ENCODE measurements at places on chromosomes 2 and 18.

DNA sequence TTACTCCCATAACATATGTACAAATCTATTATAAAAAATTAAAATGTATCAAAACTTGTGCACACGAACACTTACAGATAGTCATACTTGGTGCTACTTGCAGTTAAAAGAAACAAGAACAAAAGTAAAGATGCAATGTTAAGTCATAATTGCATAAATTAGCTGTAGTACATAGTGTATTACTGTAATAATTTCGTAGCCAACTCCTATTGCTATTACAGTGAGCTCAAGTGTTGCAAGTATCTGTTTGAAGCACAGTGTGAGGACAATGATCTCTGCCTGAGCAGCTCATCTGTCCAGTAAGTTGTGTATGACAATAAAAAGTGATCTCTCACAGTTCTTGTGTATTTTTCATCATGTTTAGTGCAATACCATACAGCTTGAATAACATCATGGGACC is 7.5 kb upstream of the SERPINB13 start:
- DNase-seq: no peak

DNA sequence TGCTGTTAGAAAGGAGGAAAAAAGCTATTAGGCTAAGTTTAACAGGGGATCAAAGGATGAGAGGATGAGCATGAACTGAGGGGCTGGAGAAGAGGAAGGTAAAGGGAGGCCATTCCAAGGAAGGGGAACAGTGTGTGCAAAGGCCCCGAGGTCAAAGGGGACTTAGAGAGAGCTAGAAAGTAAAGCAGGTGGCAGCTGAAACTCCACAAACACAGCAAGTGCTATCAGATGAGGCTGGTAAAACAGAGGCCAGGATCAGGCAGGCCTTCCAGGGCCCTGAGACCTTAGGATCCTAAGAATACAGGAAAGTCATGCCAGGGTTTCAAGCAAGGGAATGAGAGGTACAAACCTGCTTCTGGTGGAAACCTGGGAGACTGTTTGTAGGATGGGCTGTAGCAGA is 5.8 kb downstream of the HDAC4 start:
- DNase-seq: no peak

DNA sequence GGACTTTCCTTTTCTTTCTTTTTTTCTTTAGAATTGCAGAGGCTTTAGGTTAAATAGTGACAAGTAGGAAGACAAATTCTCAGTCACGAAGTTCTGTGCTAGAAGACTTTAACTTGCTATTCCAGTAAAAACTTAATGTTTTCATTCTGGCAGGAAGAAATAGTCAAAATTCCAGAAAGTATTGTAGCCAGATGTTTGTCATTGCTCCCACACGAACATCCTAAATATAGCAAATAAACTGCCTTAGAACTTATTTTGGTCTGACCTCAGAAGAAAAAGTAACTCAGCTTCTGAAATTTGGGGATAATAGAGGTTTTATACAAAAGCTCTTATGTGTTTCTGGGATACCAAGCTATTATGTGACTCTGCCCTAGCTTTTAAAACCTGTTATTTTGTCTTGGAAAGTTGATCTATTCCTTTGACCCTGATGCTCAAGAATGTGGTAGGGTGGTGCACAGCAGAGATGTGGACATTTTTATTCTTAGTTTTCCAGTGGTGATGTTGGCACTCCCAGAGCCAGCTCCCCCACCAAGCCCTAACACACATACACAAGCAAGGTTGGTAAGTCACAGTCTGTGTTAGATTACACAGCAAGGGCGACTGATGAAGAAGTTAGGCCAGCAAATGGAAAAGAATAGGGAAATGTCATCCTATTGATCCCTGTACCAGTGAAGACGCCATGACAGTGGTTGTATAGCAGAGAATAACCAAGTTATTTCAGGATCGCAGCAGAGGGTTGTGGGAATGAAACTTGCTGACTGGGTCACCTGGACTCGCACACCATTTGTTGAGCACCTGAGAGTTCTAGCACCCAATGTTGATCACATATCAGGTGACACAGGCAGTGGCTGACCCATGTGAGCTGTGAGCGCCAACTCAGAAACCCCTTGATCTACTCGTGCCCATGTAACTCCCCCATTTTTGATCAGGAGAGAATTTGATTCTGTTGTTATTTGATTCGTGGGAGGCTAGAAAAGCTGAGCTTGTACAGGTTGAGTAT is 23.7 kb downstream of the FARP2 start:
- no peak for DNase-seq

- peak; percentile 80 for DNase-seq
Observed at GRCh38 chr18:48931680-48932461, 18.9 kb downstream of the SMAD7 start.

GRCh38 chr2:60260639-60261296 is 292.7 kb downstream of the BCL11A start:
- no peak for DNase-seq

DNA sequence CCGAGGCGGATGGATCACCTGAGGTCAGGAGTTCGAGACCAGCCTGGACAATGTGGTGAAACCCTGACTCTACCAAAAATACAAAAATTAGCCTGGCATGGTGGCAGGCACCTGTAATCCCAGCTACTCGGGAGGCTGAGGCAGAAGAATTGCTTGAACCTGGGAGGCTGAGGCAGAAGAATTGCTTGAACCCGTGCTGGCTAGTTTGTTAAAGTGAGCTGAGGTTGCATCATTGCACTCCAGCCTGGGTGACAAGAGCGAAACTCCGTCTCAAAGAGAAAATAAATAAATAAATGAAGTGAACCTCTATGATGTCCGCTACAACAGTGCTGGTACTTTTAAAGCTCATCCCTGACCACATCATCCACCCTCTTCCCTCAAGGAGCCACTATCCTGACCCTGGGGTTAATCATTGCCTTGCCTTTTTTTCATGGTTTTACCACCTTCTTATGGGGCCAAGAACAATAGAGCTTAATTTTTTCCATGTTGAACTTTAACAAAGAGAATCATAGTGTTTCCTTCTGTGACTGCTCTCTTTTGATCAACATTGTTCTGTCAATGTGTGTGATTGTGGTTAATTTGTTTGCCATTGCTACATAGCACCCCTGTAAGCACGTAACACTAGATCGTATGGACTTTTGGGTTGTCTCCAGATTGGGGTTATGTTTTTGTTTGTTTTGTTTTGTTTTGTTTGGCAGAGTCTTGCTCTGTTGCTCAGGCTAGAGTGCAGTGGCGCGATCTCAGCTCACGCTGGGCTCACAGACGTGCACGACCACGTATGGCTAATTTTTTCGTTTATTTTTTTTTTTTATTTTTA is 17.1 kb upstream of the ATRAID start:
- DNase-seq: no peak

DNA sequence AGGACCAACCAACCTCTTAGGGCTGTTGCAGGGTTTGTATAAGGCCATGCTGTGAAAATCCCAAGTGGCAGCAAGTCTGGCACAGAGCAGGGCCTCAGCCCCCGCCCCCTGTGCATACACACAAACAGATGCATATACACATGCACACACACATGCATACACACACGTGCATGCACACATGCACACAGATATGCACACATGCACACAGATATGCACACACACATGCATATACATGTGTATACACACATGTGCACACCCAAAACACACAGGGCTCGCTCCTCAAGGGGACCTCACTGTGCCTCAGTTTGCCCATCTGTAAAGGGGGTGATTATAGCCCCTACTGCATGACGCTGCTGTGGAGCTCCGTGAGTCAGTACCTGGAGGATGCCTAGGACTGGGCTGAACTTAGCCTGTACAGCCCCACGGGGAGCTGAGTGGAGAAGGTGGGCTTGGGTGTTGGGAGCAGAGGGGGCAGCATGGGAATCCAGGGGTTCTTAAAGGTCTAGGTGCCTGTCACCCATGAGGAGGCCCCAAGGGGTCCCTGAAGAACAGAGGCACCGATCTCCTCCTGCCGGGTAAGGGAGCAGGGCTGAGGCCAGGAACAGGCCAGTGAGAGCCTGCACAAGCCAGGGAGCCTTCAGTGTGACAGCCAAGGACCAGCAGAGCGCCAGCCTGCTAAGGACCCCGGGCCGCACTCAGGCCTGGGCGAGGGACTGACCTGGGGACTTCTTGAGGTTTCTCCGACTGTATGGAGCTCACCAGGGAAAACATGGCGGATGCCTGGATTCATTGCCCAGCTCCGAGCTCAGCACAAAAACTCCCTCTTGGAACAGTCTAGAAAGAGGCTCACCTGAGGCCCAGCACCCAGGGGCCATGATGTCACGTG is 24.0 kb upstream of the ALPI start:
- no peak for DNase-seq

GRCh38 chr2:86791573-86791972 is 860 bp upstream of the CD8A start:
- no peak for DNase-seq

DNA sequence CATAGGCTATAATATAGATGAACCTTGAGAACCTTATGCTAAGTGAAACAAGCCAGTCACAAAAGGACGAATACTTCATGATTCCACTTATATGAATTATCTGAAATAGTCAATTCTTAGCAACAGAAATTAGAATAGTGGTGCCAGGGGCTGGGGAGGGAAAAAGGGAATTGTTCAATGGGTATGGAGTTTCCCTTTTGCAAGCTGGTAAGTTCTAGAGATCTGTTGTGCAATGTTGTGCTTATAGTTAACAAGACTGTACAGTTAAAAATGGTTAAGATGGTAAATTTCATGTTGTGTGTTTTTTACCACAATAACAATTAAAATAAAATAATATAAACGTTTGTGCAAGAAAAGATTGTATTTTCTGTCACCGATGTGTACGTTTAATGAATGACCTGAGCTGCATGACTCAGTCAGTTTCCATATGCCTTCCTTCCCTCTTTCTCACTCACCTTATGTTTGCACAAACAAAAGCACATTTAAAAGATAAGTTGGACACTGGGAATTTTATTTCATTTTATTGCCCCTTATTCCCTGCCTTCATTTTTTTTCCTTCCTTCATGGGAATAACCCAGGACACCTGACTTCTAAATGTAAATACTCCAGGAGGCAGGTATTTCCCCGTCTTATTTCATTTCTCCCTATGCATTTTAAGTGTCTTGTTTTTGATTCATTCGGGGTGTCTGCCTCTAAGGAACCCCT is 143.7 kb upstream of the TTC39C start:
- DNase-seq: no peak

- no peak for DNase-seq
Observed at GRCh38 chr2:185144159-185144919, 546.0 kb downstream of the ZNF804A start.

- DNase-seq: no peak
Observed at GRCh38 chr2:144509001-144509878, 10.7 kb downstream of the ZEB2 start.

- DNase-seq: no peak
Observed at GRCh38 chr2:152549423-152549822, 167.8 kb downstream of the PRPF40A start.

- no peak for DNase-seq
Observed at GRCh38 chr18:76412818-76413565, 82.0 kb downstream of the ZNF516 start.

- DNase-seq: no peak
Observed at GRCh38 chr2:55490554-55490953, 29.0 kb upstream of the CFAP36 start.

GRCh38 chr2:27291865-27292264 is 9.6 kb downstream of the TRIM54 start:
- DNase-seq: no peak

DNA sequence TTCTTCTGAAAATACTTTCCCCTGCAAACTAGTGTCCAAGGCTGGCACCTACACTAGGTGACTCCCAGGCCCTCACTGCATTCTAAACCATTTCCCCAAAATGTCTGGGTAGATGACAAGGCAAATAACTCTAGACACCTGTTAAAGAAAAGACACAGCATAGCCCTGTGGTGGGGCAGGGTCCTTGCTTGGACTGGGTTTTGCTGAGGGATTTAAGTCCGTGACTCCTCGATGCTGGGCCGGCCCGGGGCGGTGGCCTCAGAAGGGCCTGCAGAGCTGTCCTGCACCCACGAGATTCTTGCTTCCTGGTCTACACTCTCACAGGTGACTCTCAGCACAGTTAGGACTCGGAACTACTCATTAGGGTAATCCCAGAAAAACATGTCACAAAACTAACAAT is 55.2 kb downstream of the MBP start:
- no peak for DNase-seq

- DNase-seq: no peak
Observed at GRCh38 chr2:58594762-58595161, 353.6 kb upstream of the FANCL start.

- DNase-seq: no peak
Observed at GRCh38 chr2:173457366-173457765, 102.7 kb downstream of the CDCA7 start.

GRCh38 chr2:75381032-75381431 is 179.7 kb downstream of the EVA1A start:
- no peak for DNase-seq

- no peak for DNase-seq
Observed at GRCh38 chr2:180046776-180047175, 39.7 kb upstream of the CWC22 start.

- DNase-seq: no peak
Observed at GRCh38 chr2:85536479-85536878, 2.5 kb upstream of the MAT2A start.

DNA sequence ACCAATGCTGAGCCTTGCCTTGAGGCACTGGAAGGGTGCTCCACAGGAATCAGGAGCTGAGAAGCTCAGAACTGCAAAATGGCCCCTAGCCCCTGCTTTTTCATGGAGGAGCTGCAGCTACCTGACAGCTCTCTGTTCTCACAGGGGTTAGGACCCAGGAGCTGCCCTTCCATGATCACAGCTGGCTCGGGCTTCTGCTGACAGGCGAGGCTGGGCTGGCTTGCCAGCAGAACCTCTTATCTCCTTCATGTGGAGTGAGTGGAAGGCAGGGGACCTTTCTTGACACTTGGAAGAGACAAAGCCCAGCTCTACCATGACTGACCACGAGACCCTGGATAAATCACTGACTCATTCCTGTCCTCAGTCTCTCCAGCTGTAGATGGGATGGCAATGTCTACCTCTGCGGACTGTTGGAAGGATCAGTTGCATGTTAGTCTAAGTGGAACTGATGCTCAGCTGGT is 113.4 kb downstream of the CAPN13 start:
- DNase-seq: no peak

GRCh38 chr2:7878786-7879482 is 802.9 kb upstream of the ID2 start:
- no peak for DNase-seq

- DNase-seq: no peak
Observed at GRCh38 chr2:126914811-126915500, 16.3 kb downstream of the TEX51 start.

- DNase-seq: no peak
Observed at GRCh38 chr2:213959589-213959988, 451.3 kb upstream of the VWC2L start.

- DNase-seq: no peak
Observed at GRCh38 chr2:77009307-77009706, 512.9 kb downstream of the LRRTM4 start.

DNA sequence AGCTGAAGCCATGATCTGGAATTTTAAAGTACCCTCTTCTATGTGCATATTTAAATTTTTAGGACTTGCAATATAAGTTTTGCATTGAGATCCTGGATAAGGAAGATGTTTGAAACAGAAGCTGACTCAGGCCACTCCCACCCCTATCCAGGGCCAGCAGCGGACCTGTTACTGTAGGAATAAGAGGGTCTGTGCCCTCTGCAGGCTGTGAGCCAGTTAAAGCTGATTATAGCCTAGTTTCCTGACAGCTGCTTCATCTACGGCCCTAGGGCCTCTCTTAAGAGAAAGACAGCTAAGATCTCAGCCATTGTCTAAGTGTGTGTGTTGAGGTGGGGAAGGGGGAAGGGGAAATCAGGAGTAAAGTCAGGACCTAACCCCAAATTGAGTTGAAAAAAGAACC is 234.0 kb downstream of the HAUS1 start:
- DNase-seq: no peak
